ENCODE measurements at places on chromosomes 3 and 15.

DNA sequence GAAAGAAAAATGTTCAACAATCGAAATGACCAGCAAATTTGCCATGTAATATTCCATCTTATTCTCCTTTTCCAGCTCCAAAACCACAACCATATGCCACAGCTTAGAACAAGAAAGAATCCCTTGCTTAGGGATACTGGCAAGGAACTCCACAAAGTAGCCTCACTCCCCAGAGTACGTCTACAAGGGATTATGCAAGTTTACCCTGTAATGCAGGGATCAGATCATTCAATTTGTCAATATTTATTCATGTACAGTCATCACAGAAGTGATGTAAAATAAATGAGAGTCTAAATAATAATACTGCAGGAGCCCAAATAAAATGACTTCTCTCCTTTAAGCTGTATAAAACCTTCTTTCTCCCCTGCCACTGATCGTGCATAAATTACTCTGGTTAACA, 23.5 kb upstream of the MYO1E start:
- DNase-seq, result peak; percentile 46

DNA sequence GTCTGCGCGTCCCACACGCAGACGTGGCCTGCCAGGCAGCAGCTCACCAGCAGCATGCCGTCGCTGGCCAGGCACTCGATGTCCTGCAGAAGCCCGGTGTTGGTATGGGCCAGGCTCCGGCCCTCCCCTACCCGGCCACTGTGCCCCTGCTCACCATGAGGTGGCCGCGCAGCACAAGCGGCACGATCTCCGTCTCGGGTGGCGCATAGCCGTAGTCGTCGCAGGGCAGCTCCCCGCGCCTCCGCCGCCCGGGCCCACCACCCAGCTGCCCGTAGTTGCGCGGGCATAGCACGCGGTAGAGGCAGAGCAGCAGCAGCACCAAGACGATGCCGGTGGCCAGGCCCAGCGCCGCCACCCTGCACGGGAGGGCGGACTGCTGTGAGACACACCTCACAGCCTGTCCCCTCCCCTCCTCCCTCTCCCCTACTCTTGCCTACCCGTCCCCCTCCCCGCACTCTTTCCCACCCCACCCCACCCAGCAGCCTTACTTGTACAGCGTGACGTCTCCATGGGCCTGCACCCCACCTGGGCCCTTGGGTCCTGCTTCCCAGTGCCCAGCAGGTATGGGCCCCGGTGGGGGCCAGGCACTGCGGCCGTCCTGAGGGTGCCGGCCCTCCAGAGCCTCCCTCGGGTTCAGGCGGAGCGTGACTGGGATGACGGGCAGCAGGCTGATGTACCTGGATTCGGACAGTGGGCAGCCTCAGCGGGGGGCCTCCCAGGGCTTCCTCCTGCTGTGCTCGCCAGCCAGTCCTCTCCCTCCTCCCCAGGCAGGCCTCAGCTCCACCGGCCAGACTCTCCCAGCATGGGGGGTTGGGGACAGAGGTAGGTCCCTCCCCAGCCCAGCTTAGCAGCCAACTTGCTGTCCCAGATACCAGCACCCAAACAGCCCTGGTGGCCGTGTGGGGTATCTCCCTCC, 37.6 kb downstream of the PTPN23 start:
- DNase-seq, result peak; percentile 11

GRCh38 chr3:141336672-141337522, 31.4 kb upstream of the ZBTB38 start:
- DNase-seq, result no peak

- DNase-seq, result no peak
These were observed 97.2 kb upstream of the TMCO5A start for GRCh38 chr15:37837276-37837675.

- peak; percentile 72 for DNase-seq
These were observed 3.9 kb downstream of the NFKBIZ start for GRCh38 chr3:101852983-101853840.

DNA sequence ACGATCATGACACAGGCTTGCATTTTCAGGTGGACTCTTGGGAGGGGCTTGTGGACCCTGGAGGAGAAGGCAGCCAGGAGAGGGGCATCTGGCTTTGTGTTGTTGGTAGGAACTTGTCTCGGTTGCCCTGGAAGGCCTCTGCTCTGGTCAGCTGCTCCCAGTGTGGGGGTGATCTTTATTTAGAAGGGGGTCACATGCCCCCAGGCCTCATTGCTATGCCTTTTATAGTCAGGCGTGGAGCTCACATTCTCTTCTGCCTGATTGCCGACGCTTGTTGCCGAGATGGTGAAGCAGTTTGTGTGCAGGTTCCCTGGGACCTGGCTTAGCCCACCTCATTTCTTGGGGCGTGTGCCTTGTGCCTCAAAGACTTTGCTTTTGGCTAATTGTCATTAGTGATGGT, 66.6 kb downstream of the IGF1R start:
- DNase-seq, result no peak

DNA sequence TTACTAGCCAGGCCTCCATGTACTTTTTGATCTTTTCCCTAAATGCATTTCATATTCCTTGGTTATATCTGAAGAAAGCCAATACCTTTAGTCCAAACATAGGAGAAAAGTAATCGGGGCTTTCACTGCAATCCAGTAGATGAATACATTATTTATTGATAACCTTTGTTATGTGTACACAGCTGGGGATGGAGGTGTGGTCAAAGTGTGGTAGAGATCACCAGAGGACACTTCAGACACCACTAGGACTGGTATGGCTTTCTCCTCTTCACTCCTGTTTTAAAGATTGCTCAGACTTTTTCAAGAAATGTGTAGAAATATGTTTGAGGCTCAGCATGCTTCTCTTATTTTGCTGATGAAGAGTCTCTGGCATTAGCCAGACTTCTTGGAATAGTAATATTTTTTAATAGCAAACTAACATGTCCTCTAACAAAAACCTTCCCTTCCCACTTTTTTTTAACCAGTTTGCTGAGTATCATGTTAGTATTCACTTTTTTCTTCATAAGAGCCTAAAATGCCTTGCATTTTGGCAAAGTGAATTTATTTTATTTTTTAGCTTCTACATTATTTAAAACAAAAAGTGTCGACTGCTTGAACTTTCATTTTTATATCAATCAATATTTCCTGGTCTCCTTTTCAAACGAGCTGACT, 65.6 kb upstream of the MBNL1 start:
- peak; percentile 32 for DNase-seq

GRCh38 chr15:89792106-89792805, 16.1 kb downstream of the MESP2 start:
- DNase-seq, result no peak

GRCh38 chr3:170862618-170863374, 7.2 kb downstream of the RPL22L1 start:
- no peak for DNase-seq

DNA sequence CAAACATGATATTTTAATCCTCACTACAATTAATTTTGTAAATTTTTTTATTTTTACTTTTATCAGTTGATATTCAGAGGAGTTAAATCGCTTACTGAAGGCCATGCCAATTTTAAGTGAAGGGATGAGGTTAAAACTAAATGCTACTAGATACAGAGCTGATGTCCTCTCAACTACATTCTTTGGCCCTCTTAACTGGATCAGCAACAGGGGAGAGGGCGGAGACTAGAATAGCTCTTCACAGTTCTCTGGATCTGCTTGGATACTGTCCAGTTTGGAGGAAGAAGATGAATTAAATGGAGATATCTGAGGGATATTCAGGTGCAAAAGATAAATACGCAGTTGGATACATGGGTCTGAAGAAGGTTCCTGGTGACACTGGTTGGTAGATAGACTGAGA, 85.6 kb upstream of the LYSMD4 start:
- DNase-seq, result no peak

DNA sequence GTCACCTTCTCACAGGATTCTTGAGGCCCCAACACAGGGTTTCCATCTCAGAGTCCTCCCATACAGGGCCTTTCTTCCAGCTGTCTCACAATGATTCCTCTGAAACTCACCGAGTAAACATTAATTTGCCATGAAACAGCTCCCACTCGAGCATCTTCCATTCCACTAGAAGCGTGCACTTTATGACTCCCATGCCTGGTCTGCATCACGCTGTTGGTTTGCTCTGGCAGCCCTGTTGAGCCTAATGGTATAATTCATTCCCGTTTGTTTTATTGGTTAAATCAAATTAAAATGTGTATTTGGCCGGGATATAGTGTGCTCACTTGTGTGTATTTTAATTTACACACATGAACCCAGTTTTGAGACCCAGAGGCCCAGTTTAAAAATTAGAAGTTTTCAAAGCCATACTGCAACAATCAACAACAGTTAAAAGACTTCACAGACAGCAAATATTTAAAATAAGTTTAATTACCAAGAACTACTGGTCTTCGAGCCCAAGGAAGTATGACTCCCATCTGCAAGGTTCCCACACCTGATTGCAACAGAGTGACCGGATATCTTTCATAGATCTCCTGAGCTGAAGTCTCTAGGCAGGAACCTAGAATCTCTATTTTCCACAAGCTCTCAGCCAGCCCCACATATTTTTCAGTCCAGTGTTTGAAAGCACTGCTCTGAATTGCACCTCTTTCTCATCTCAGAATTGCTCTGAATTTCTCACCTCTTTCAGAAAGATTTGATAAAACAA, 42.3 kb upstream of the GYG1 start:
- DNase-seq, result no peak

Measured in DMS53 (cell line).